ENCODE measurements at places on chromosomes 7 and 10. TPM values are rescaled to one million over a fixed set of nuclear protein-coding genes. Genes with fewer than 3 reads are reported as not detected.

Gene INMT
- total RNA-seq, result 24.8 TPM

Gene PNLIPRP2
- total RNA-seq, result not detected

Gene VKORC1L1
- total RNA-seq, result 24.0 TPM

Gene PON3
- total RNA-seq, result 3.7 TPM

Gene ZNF853
- total RNA-seq, result 6.6 TPM
